Cortex of kidney (tissue), 1 donor: ENCODE measurements at places on chromosomes 13 and 19.

DNA sequence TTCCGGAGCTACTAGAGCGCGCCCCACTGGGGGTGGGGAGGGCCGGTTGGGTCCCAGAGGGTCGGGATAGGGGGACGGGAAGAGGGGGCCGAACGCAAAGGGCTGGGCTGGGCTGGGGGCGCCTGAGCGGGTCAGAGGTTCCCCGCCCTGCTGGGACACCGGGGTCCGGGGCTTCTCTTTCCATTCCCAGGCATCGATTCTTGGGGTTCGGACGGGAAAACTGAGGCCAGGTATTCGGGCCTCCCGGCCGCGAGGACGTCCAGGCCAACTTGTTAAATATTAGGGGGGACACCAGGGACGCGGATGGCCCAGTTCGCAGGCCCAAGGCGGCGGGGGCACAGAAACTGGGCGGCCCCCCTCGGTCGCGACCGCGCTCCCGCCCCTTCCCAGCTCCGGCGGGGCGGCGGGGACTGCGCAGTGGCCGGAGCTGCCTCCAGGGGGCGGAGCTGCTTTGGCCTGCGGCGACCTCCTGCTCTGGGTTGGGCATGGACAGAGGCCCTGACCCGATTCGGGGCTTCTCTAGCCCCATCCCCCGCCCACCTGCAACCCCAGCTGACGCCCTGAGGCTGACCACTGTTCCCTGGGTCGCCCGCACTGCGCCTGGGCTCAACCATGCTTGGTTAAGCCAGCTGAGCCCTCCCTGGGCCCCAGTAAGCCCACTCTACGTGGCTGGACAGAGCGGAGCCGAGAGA lies 1.2 kb upstream of the KLF16 start:
- no peak for DNase-seq

DNA sequence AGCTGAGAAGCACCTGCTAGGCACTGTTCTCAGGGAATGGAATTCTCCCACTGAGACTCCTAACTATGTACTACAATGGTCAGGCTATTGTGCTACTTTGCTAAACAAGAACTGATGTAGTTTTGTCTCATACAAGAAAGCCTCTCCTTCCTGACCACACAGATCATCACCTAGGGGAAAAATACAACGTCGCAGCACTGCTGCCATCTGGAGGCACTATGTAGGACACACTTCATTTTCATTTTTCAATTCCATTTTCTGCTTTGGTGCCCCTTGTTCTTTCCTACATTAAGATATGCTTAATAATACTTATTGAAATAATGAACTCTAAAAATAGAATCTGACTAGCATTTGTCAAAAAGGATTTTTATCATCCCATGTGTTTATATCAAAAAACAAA lies 21.1 kb downstream of the PROSER1 start:
- DNase-seq: no peak

DNA sequence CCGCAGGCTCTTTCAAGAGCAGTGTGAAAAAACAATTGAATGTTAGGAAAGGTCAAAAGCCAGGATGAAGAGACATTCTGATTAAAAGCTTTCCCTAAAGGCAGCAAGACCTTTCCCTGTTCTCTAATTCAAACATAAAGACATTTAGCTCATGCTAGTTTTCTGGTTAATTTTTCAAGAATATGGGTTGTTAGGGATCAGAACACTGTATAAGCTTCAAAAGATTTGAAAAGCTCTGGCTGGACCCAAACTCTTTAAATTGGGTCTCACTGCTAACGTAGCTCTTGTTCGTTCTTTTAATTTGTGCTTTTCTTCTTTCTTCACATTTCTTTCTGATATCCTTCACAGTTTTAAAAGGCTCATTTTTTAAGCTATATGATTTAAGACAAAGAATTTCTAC lies 877.0 kb downstream of the EFNB2 start:
- DNase-seq: no peak

DNA sequence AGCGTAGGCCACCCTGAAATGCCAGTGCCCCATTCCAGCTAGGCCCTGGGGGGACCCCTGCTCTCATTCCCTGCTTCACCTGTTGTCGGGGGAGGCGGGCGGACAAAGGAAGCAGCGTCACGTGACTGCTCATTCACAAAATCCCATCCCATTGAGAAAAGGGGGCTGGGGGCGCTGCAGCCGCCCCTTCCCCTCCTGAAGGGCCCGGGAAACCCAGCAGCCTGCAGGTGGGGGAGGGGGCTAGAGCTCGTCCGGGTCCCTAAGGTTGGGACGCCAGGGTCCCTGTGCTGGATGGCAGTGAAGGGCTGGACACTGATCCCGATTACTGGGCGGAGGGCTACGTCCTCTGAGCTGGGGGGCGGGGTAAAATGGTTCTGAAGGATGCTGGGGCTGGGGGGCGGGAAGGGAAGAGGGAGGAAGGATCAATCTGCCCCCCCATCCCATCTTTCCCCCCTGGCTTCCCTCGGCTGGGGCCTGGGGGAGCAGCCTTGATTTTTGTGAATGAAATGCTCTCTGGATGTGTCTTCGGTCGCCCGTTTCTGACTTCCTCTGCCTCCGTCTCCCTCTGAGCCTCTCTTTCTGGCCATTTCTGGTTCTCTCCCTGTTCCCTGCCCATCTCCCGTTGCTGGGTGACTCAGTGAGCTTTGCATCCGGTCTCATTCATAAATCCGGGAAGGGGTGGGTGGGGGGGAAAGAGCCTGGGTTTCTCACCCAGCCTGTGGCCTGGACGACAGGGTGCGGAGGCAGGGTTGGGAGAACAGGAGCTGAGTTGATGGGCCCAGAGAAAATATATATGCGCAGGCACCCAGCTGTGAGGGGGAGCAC lies 816 bp downstream of the SPRED3 start:
- no peak for DNase-seq

GRCh38 chr13:114122591-114123211 lies 9.7 kb downstream of the RASA3 start:
- no peak for DNase-seq

GRCh38 chr19:43620061-43621001 lies 902 bp upstream of the ZNF428 start:
- DNase-seq: no peak

DNA sequence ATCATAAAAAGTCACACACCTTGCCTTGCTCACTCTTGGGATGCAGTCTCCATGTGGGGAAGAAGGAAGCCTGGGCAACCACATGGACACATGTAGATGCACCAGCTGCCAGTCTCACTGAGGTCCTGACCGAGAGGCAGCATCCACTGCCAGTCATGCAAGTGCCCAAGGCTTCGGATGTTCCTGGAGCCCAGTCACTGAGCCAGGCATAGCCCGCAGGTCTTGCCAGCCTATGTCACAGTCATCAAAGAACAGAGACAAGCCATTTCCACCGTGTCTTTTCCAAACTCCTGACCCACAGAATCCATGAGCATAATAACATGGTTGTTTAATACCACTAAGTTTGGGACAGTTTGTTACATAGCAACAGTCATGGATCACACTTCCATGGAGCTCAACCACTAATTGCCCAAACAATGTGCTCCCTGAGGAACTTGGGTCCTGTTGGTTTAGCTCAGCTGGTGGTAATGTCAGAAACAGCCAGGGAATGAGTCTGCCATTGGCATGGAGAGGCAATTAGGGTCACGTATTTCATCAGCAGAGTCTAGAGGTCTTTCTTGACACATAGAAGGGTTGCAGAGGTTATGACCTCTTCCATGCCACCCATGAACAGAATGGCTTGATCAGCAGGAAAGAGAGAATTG lies 21.5 kb downstream of the STARD13 start:
- DNase-seq: no peak

- peak; percentile 58 for DNase-seq
These were observed at the start of gene BAX for GRCh38 chr19:48954595-48955307. TSS of gene BAX (plus strand) at chr19:48954875. CDS start at chr19:48954929, 54 bp downstream.

DNA sequence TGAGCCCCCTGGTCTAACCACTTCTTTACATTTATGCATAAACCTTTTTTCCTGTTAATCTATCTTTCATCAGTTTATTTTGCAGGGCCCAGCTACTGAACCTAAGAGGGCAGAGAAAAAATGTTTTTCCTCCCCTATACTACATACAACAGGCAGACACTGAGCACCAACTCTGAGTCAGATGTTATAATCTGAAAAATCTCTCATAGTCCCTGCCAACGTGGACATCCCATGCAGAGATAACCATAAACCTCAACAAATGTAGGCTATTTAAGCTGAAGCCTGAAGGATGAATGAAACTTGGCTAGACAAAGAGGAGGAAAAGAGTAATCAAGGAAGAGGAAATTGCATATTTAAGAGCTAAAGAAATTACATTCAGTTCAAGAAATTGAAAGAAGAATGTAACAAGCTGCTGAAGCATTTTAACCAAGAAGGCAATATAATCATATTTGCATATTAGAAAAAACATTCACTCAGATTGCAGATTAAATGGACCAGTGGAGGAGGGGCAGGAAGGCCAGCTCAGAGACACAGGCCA lies 2.6 kb downstream of the NEK3 start:
- no peak for DNase-seq

- no peak for DNase-seq
These were observed 6.0 kb upstream of the WDR88 start for GRCh38 chr19:33125929-33126388.

DNA sequence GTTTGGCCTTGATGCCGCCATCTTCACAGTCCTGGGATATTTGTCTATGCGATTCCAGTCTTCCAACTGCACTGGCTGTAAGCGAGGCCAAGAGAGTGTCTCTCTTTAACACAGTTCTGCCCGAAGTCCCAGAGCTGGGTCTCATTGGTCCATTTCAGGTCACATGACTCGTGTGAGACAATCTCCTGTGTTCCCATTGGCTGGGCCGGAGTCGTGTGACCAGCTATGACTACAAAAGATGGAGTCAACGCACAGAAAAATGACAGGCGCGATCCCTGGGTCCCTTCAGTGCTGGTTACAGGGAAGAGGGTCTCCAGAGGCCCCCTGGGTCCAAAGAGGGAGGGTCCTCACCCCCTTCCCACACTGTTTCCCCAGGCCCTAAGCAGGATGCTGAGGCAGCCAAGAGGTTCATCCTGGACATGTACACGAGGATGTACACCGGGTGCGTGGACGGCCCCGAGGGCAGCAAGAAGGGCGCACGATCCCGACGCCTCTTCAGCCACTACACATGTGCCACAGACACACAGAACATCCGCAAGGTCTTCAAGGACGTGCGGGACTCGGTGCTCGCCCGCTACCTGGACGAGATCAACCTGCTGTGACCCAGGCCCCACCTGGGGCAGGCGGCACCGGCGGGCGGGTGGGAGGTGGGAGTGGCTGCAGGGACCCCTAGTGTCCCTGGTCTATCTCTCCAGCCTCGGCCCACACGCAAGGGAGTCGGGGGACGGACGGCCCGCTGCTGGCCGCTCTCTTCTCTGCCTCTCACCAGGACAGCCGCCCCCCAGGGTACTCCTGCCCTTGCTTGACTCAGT lies 15.9 kb upstream of the S1PR4 start:
- no peak for DNase-seq

DNA sequence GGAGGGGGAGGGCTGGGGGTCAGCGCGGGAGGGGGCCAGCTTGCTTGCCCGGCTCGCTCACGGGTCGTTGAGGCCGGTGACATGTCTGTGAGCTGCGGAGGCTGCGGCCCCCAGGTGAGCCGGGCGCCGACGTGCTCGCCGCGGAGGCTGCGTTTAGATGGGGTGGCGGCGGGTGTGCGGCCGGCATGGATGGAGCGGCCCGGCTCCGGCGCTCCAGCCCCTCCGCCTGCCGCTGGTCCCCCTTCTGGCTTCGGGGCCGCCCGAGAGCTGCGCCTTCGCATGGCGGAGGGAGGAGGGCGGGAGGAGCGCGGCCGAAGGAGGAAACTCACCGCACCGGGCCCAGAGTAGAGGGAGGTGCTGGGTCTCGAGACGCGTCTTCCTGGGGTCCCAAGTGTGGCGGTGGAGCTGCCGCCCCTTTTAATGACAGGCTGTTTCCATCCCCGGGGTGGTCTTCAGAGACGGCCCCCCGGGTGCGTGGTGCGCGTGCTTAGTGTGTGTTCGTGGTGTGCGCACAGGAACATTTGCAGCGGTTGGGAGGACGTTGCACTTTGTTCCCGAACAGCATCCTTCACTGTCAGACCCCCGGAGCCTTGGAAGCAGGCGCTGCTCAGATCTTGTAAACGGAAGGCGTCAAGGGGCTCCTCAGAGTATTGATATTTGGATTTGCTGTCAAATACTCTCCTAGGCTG lies at the start of gene AKAP11:
TSS of gene AKAP11 (plus strand) at position 38 of the 689 bp plus-strand sequence. CDS start 14,197 bp downstream, outside the sequence.
- DNase-seq: no peak

DNA sequence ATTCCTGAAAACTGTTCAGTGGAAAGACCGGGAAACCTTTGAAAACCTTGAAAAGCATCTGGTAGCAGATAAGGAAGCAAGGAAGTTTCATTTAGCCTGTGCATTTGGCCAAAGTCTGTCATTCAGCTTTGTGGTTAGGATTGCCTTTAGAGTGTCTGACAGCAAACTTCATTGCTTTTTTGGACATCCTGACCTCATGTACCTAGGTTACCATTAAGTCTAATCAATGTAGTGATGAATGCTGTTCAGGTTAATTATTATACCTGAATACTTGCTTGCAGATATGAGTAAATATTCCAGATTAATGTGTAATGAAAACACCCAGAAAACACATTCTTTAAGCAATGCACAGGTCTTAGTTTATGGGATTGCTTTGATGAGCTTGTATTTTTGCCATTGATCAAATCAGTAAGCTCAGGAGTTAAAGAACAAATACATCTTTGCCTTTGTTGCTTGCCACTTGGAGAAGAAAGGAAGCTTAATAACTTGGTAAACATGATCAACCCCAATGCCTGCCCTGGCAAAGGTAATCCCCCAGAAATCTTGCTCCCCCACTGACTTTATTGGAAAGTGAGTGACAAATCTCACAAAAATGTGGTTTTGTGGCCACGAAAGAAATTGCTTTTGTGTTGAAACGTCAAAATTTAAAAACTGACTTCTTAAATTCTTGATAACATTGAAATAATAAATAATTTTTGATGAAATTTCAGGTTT lies 87.4 kb downstream of the SLC15A1 start:
- no peak for DNase-seq

DNA sequence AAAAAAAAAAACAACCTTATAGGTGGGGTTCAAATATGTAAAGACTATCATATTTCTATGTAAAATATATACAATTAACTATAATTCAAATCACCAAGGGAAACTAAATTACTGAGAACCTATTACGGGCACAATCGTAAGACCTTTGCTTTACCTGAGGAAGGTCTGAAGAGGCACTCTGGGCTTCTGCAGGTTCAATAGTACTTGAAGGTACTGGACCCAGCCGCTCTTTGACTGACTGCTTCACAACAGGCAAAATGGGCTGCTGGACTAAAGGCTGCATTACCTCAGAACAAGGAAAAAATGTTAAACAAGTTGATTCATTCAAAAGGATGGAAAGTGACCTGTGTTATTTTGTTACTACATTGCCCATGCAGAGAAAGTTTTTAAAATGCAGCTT lies 51.8 kb downstream of the RBM26 start:
- no peak for DNase-seq
